ENCODE measurements at places on chromosomes 6 and 20.

GRCh38 chr6:3569816-3570215 is 113.0 kb upstream of the SLC22A23 start:
- no peak overlapping the region for H3K27ac ChIP-seq
- H3K27me3 ChIP-seq = no peaks in the 10 kb centered on the region
- H3K4me3 ChIP-seq = no peak overlapping the region
- peaks cover 3% of the 10 kb centered on the region for H3K4me1 ChIP-seq
- H3K36me3 ChIP-seq = no peaks in the 10 kb centered on the region

- no peak overlapping the region for H3K4me3 ChIP-seq
- H3K4me1 ChIP-seq = peaks cover 10% of the 10 kb centered on the region
- H3K27ac ChIP-seq = no peak overlapping the region
- no peaks in the 10 kb centered on the region for H3K36me3 ChIP-seq
- DNase-seq = no peak
Measured at GRCh38 chr6:109498052-109498451, 15.0 kb upstream of the ZBTB24 start.

DNA sequence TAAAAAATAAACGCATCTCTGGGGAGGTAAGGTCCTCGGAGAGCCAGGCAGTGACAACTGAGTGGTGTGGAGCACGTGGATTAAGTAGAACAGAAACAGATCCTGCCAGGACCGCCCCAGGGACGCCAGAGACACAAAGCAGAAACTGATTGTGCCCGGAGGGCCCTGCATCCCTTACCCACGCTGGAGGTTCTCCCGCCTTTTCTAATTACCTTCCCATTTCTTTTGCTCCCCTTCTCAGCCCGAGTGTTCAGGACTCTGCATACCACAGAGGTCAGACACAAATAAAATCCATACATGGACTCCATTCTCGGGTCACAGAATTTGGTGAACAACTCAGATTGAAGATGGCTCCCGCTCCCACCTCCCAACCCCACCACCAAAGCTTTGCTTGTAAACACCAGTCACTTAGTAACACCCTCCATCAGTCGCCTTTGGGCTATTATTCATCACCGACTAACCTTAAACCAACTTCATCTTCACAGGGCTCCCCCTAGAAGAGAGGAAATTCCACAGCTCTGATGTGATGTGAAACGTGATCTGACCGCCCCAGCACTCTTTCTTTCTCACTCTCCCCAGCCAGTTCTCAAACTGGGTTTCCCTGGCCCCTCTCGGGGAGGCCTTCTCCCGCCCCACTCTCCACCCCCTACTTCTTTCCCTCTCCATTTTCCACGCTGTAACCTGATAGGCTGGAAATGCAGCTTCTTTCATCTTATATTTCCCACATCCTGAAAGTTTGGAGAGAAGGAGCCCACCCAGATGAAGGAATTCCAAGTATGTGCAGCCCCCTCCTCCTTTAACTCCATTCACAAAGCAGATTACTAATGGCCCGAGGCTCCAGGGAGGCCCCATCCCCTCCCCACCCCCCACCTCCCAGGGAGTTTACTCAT is 32.5 kb upstream of the PIM1 start:
- no peaks in the 10 kb centered on the region for H3K36me3 ChIP-seq
- H3K27ac ChIP-seq = peak overlapping the region; percentile 26
- H3K4me1 ChIP-seq = peaks cover 28% of the 10 kb centered on the region
- H3K4me3 ChIP-seq = no peak overlapping the region

- no peaks in the 10 kb centered on the region for H3K4me1 ChIP-seq
- H3K27me3 ChIP-seq = no peaks in the 10 kb centered on the region
- DNase-seq = no peak
Measured at GRCh38 chr6:158160932-158161539, 7.0 kb downstream of the SERAC1 start.

GRCh38 chr20:53334861-53335260 is 258.8 kb downstream of the ZNF217 start:
- H3K36me3 ChIP-seq = no peaks in the 10 kb centered on the region
- peaks cover 20% of the 10 kb centered on the region for H3K4me1 ChIP-seq
- DNase-seq = no peak
- H3K27ac ChIP-seq = no peak overlapping the region

DNA sequence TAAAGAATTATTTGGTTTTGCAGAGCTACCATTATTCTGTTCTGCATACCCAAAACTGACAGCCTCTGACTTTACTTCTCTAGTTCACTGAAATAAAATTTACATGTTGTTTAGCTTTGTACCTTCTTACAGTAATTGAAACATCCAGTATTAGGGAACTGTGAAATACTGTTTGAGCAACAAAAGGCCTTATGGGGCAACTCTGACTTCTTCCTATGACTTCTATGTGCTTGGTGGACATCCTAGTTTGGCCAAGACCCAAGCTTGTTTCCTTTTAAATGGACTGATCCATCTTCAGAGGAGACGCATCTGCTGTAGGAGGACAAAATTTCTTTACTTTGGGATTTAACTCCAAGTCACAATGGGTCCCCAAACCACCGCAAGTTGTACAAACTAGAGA is 44.7 kb downstream of the NR2E1 start:
- DNase-seq = no peak
- no peak overlapping the region for H3K27ac ChIP-seq
- H3K4me1 ChIP-seq = no peaks in the 10 kb centered on the region
- H3K27me3 ChIP-seq = no peaks in the 10 kb centered on the region
- no peak overlapping the region for H3K4me3 ChIP-seq
- peaks cover 17% of the 10 kb centered on the region for H3K36me3 ChIP-seq

GRCh38 chr20:47360297-47361056 is 4.0 kb upstream of the ZMYND8 start:
- DNase-seq = peak; percentile 89
- peaks cover 69% of the 10 kb centered on the region for H3K4me1 ChIP-seq
- H3K27me3 ChIP-seq = no peaks in the 10 kb centered on the region
- no peaks in the 10 kb centered on the region for H3K36me3 ChIP-seq
- peak overlapping the region; percentile 6 for H3K4me3 ChIP-seq
- H3K27ac ChIP-seq = peak overlapping the region; percentile 99

- H3K27ac ChIP-seq = no peak overlapping the region
- no peaks in the 10 kb centered on the region for H3K36me3 ChIP-seq
- H3K4me3 ChIP-seq = no peak overlapping the region
Measured at GRCh38 chr6:151847064-151847463, 39.6 kb downstream of the ESR1 start.

DNA sequence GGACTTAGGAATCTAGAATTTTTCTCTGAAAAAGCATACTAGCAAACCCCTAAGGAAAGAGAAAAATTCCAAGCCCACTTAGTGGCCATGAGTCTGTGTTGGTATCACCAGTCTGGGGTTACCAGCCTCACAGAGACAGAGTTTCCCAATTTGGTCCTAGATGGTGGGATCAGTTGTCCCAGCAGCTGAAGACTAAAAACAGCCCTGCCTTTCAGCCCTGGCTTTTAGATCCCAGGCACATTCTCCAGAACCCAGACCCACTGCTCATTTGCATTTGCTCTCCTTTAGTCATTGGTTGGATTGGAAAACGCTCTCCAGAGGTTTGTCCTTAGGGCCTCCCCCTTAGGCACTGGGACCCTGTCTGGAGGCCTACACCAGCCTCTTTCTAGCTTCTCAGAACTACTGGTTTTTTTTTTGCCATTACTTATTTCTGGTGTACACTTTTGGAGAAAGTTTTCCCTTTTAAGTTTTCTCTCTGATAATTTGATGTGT is 39.1 kb upstream of the FOXO3 start:
- no peaks in the 10 kb centered on the region for H3K27me3 ChIP-seq
- no peaks in the 10 kb centered on the region for H3K4me1 ChIP-seq
- H3K27ac ChIP-seq = no peak overlapping the region
- no peak overlapping the region for H3K4me3 ChIP-seq

DNA sequence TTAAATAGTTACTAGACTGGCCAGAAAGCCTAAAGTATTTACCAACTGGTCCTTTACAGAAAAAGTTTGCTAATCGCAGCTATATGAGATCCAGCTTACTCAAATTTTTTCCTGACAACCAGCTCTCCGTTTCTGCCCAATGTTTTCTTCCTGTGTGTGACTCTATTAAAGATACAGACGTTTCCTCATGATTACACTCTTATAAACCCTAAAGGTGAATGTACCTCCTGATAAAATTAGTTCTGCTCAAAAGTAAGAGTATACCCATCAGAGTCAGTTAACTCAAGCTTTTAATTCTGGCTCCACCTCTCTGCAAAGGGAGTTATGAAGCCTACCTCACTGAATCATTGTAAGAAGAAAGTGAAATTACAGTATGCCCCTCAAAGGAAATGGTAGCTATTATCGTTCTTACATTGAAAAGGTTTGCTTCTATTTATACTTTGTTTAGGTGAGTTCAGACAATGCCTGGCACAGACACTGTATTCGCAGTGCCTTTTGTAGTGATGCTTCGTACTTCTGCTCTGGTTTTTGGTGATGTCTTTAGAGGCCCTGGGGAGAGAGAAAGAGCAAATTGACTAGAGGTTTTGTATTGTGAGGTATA is 10.2 kb upstream of the MROH8 start:
- H3K36me3 ChIP-seq = peaks cover 33% of the 10 kb centered on the region
- no peak overlapping the region for H3K27ac ChIP-seq
- no peaks in the 10 kb centered on the region for H3K27me3 ChIP-seq
- H3K4me1 ChIP-seq = peaks cover 27% of the 10 kb centered on the region
- no peak for DNase-seq
- H3K4me3 ChIP-seq = no peak overlapping the region

GRCh38 chr20:13305284-13305683 is 84.2 kb downstream of the ISM1 start:
- H3K27ac ChIP-seq = no peak overlapping the region
- H3K4me3 ChIP-seq = no peak overlapping the region
- DNase-seq = no peak
- H3K27me3 ChIP-seq = no peaks in the 10 kb centered on the region
- no peaks in the 10 kb centered on the region for H3K4me1 ChIP-seq

DNA sequence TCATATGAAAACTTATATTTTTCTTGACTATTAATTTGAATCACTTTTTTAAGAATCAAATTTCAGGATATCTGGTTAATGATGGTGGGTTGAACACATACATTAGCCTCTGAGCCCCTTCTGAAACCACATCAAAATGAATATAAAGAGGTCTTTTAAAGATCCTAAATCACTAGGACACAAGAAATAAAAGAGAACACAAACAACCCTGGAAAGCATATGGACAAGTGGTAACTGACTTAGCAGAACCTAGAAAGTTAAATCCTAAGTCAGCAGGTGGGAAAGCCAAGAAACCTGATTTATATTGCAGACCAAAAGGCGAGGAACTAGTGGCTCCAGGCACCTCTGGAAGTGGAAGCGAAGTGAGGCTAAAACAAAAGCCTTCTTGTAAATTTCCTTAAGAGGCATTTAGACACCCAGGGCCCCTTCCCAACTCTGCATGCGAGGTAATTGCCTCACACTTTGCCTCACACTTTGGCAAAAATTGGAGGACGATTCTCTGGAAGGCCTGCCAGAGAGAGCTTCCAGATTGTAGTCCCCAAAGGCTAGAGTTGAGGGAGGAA is 293.9 kb downstream of the KHDC1L start:
- no peaks in the 10 kb centered on the region for H3K27me3 ChIP-seq
- DNase-seq = no peak
- no peaks in the 10 kb centered on the region for H3K36me3 ChIP-seq
- no peaks in the 10 kb centered on the region for H3K4me1 ChIP-seq
- no peak overlapping the region for H3K4me3 ChIP-seq
- H3K27ac ChIP-seq = no peak overlapping the region

GRCh38 chr6:108840919-108841318 is 7.3 kb upstream of the ARMC2 start:
- H3K27ac ChIP-seq = no peak overlapping the region
- no peaks in the 10 kb centered on the region for H3K27me3 ChIP-seq
- no peak overlapping the region for H3K4me3 ChIP-seq
- DNase-seq = no peak
- H3K4me1 ChIP-seq = no peaks in the 10 kb centered on the region
